ENCODE measurements at places on chromosomes 7 and 10. TPM values are rescaled to one million over a fixed set of nuclear protein-coding genes. Genes with fewer than 3 reads are reported as not detected.
A peak's percentile ranks its signal among the peaks of the same experiment; 100 is the strongest.

GRCh38 chr10:4383651-4384098, 442.3 kb upstream of the AKR1E2 start:
- no peak for DNase-seq

- no peak for DNase-seq
Observed at GRCh38 chr7:31094271-31094670, 42.2 kb downstream of the ADCYAP1R1 start.

- no peak for DNase-seq
Observed at GRCh38 chr7:108291791-108292440, 161.8 kb upstream of the LAMB4 start.

DNA sequence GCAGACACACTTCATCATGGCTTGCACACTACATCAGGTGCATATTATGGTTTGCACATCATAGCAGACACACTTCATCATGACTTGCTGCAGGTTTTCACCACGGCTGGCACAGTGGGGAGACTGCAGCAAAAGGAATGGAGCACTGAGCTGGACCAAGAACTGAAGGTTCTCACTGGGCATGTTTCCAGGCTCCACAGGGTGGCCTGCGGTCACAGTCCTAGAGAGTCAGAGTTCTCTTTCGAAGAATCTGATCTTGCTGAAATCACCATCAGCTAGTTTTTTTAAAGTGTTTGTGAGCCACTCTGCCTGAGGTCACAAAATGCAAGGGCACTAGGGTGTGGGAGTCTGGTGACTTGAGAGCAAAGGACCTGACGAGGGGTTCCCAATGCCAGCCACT, 140.4 kb upstream of the NPY start:
- no peak for DNase-seq

- no peak for DNase-seq
Observed at GRCh38 chr10:3963191-3963673, 178.2 kb upstream of the KLF6 start.

- no peak for DNase-seq
Observed at GRCh38 chr10:418894-419293, 270.6 kb downstream of the DIP2C start.

DNA sequence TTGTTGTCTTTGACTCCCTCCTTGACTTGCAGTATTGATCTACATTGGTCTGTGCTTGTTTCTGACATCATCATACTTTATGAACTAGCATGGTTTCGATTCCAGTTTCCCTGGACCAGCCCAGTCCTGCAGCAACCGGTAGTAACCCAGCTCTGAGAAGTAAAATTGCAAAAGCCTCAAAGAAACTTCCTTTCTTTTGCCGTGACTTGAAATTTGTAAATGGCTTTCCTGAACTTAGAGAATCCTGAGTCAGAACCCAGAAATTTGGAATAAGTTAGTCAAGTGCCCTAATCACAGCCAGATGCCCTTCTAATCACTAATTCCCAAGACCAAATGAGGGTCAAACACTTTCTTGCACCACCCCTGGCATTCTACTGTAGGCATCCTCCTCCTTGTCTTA, 15.0 kb downstream of the TAS2R60 start:
- no peak for DNase-seq

- DNase-seq: no peak
Observed at GRCh38 chr10:958856-959255, 27.4 kb upstream of the LARP4B start.

DNA sequence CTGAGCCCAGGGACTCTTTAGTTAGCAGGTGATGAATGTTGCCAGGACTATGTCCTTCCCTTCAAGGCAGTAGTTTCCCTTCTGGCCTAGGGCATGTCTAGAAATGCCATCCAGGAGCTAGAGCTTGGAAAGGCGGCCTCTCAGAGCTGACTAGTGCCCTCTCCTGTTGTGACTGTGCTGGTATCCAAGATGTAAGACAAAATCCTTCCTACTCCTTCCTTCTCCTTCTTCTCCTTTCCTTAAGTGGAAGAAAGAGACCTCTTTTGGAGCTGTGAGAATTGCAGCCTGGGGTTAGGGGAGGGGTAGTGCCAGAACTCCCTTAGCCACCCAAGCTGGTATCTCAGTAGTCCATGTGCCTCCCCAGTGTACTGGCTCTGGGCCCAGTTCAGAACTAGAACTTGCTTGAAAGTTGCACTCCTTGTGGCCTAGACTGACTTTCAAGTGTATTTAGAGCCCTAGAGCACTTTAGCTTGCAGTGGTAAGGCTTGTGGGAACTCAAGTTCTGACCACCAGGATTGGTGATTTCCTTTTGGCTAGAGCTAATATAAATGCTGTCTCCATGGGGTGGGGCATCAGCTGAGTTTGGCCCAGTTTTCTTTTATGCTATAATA, 118.8 kb downstream of the NPSR1 start:
- no peak for DNase-seq

DNA sequence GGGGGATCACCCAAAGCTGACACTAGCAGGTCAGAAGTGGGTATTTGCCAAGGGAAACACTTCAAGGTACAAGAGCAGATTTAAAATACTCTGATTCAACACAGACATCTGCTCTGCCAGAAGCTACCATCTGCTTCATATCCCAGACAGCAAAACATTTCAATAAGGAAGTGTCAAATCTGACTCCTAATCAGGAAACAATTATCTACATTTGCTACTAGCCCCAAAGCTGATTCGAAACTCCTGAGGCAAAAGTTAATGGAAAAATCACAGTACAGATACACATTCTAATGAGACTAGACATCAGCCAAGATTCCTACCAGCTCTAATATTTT, 48.9 kb downstream of the PARD3 start:
- no peak for DNase-seq

- DNase-seq: no peak
Observed at GRCh38 chr10:5891009-5891408, 966 bp downstream of the FBH1 start.

DNA sequence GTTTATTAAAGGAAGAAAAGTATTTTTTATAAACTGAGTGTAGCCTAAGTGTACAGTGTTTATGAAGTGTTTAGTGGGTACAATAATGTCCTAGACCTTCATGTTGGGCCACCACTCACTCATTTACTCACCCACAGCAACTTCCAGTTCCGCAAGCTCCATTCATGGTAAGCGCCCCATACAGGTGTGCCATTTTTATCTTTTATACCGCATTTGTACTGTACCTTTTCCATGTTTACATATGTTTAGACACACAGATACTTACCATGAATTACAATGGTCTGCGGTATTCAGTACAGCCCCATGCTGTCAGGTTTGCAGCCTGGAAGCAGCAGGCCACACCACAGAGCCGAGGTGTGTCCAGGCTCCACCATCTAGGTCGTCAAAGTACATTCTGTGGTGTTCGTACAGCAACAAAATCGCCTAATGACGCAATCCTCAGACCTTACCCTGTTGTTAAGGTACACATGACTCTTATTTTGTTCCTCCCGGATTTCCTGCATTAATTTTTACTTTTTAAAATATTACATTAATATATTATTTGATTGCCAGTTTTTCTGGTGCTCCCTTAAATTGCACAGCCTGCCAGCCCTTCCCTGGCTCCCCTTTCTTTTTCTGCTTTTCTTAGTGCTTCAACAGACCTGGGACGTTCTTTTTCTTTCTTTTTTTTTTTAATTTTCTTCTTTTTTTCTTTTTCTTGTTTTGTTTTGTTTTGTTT, 881 bp upstream of the SSBP1 start:
- DNase-seq: no peak

GRCh38 chr7:12884033-12884432, 196.6 kb downstream of the ARL4A start:
- DNase-seq: no peak

- DNase-seq: no peak
Observed at GRCh38 chr7:117769085-117769484, 104.2 kb downstream of the CTTNBP2 start.

DNA sequence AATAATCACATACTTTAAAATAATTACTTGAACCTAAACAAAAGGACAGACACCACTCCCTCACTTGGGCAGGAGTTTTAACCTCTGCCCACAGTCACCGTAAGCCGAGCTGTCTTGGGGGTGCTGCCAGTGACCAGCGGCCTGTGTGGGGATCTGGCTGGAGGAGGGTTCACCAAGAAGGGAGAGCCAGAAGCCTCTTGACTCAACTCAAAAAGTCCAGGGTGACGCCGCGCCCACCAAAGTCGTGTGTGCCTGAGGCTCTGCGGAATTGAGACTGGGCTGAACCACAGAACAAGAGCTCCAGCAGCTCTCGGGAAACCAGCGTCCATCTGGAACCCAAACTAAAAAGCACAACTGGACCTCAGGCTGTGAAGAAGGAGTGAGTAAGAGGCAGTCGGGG, 35.8 kb downstream of the ZFAND2A start:
- DNase-seq: no peak

GRCh38 chr10:117216611-117217195, 19.4 kb downstream of the KCNK18 start:
- DNase-seq: peak; percentile 77

DNA sequence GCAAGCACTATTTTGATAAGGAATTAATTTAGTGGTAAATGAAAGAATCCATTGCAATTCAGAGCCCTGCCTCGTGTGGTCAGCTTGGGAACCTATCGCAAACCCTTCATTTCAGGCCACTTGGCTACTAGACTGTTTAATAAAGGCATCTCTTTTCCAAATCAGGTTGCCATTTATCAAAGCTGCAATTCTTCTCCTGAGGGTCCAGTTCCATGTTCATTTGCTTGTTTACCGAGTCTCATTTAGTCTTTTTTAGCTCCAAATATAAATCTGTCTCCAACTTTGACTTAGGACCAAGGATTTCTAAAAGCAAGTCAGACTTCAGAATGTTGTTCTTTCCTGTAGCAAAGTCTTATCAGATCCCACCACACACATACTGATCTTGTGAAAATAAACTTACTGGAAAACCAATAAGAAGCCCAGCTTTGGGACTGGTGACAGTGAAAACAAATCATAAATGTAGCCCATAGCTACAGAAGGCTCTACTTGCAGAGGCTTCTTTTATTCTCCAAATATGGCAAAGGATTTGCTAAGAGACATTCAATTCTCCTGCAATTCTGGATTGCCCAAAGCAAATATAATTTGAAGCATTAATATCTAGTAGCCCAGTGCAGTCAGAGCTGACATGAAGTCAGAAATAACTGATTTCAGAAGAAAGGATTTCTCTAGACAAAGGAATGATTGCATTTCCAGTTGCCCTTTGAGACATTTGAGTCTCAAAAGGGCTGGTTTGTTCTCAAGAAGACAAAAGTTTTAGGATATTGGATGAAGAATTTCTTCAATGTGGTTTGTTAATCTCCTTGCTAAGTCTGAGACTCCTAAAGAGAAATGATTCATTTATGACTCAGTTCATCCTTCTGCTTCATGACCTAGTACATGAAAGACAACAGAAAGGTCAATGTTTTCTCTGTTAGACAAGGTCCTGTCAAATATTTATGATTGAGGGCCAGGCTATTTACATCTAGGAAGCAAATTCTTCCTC, 28.0 kb downstream of the PPP1R3C start:
- DNase-seq: no peak

- no peak for DNase-seq
Observed at GRCh38 chr10:110360857-110361474, 56.2 kb upstream of the SMNDC1 start.

DNA sequence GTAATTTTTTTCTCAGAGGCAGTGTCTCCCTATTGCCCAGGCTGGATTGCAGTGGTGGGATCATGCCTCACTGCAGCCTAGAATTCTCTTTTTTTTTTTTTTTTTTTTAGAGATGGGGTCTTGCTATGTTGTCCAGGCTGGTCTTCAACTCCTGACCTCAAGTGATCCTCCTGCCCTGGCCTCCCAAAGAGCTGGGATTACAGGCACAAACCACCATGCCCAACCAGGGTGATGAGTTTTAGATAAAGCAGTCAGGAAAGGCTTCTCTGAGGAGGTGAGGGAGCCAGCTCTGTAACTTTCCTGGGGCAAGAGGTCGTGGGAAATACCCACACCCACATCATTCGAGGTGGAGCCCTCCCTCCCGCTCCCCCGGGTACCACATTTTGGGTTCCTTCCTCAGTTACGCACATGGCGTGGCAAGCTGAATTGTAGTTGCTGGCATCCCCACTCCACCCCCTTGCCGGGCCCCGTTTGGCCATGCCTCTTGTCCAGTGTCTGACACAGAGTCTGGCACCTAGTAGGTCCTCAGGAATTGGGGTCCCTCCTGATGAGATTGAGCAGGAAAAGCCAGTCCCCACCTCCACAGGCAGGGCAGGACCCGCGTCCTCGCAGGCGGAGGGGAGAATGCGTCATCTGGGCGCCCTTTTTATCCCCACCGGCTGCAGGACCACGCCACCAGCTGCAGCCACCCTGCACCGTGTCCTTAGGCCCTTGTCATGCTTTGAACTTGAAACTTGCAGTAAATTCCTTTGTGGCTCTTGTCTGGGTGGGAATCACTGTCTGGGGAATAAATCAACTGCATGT, 43.4 kb downstream of the CLIP2 start:
- DNase-seq: no peak

GRCh38 chr7:152711444-152711944, 35.6 kb upstream of the XRCC2 start:
- no peak for DNase-seq

- DNase-seq: no peak
Observed at GRCh38 chr10:44922796-44923545, 11.8 kb downstream of the TMEM72 start.

DNA sequence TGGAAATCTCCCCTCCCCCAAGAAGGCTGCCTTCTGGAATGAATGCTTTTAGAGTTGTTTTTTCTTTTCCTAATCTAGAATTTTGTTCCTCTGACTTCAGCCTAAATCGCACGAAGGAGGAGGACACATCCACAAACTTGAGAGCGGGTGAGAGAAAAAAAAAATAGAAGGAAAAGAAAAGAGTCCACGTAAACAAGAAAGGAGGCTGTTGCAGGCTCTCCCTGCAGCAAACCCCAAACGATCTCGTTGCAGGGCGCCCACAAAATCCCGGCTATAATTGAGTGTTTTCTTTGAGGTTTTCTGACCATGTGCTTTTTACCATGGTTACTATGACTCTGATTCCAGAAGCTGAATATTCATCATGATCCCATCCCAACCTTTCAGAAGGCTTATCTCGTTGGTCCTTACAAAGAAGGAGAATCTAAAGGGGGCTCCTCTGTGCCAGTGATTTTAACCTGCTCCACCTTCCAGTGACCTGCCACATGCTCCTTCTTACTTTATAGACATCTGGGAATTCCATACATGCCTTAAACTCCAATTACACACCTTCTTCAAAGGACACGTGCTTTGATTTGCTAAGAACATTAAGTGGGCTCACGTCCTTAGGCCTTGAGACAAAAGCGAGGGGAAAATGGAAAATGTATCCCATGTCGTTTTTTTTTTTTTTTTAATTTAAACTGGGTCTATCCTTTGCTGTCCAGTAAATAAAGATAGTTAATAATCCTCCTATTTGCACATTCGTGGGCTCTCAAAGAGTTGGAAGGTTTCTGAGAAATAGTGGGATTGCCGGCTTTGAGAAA, 5.8 kb downstream of the TWIST1 start:
- DNase-seq: no peak

- DNase-seq: no peak
Observed at GRCh38 chr7:155867280-155867679, 55.0 kb upstream of the SHH start.

- no peak for DNase-seq
Observed at GRCh38 chr7:83837683-83838082, 188.7 kb upstream of the SEMA3E start.

- no peak for DNase-seq
Observed at GRCh38 chr10:1010703-1011102, 15.0 kb downstream of the IDI2 start.

Gene TSPAN33
- 4.1 TPM for total RNA-seq

Gene PTPRZ1
- total RNA-seq: 138 TPM

Gene GPR37
- 39.1 TPM for total RNA-seq

Gene KDM7A
- 16.3 TPM for total RNA-seq

Gene SDK1
- 33.0 TPM for total RNA-seq

Gene SRI
- total RNA-seq: 87.6 TPM

Gene PPP1R3C
- total RNA-seq: 37.9 TPM

Gene LIPN
- total RNA-seq: not detected

Gene TMEM213
- not detected for total RNA-seq

Gene BRAT1
- 16.7 TPM for total RNA-seq

Gene ATOH7
- total RNA-seq: 0.41 TPM

Gene MBL2
- total RNA-seq: not detected

All from frontal cortex (tissue), 4 donors.